Iris pigment epithelial cell (primary cell): ENCODE measurements at places on chromosomes 3 and 15.

DNA sequence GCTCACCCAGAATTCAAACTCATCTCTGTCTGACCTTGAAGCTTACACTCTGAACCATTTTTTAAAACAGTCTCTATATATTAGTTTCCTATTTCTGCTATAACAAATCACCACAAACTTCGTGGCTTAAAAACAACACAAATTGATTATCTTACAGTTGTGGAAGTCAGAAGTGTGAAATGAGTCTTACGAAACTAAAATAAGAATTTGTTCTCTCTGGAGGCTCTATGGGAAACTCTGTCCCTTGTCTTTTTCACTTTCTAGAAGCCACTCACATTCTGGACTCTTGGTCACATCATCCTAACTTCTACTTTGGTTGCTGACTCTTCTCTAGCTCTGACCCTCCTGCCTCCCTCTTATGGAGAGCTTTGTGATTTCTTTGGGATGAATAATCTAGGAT lies 429.3 kb upstream of the THBS1 start:
- DNase-seq = no peak

DNA sequence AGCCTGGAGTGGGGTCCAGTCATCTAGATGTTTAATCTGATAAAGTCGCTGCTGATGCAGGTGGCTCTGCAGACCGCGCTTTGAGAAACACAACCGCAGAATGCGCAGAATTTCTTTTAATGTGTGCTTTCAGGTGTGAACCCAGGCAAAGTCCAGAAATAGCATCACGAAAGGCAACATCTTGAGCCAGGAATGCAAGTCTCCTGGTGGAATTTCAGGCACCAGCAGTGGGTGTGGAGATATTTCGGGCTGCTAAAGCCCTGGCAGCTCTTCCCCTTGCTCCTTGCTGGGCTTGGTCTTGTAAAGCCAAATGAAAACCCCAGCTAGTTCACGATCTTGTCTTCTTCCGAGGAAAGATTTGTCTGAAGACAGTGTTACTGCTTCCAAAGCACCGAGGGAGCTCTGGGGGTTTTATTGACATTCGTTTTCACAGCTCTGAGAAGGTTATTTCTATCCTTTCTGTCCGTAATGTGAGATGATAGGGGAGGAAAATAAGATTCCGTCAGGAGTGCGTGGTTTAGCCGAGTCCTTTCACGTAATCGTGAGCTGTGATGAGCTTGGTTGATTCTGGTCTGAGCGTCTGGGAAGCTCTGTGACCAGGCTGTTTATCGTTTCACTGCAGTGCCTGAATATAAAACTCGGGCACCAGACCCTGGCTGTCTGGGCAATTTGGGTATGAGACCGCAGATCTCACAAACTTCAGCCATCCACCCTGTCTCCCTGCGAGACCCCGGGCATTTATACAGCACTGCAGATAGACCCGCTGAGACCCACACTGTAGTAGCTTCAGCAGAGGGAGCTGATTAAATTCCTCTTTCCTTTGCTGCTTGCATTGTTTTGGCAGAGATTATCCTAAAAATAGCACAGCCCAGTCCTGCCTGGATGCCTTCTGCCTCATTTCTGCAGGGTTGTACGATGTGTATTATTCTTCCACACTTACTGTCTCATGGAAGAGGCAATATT lies 67.0 kb upstream of the SLC25A26 start:
- peak; percentile 50 for DNase-seq

DNA sequence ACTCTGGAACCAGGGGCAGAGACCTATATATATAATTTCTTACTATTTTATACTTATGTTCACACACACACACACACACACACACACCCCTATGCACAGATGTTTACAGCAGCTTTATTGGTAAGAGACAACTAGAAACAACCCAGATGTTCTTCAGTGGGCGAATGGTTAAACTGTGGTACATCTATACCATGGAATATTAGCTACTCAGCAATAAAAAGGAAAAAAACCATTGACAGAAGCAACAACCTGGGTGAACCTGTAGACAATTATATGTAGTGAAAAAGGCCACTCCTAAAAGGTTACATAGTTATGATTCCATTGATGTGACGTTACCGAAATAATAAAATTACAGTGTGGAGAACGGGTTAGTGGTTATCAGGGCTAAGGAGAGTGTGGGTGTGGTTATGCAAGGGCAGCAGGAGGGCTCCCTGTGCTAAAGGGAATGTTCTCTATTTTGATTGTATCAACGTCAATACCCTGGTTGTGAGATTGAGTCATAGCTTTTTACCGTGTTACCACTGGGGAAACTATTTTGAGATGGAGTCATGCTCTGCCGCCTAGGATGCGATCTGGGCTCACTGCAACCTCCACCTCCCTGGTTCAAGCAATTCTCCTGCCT lies 85.5 kb downstream of the FLNB start:
- peak; percentile 96 for DNase-seq

- DNase-seq = no peak
These were observed 5.0 kb upstream of the SNX22 start for GRCh38 chr15:64146520-64146884.

GRCh38 chr3:63863150-63864007 lies at the start of the genes ATXN7 and THOC7:
TSS of gene ATXN7 (plus strand) at chr3:63863867. CDS start at chr3:63912599, 48,732 bp downstream.
TSS of gene THOC7 (minus strand) at chr3:63863805. CDS start at chr3:63863790, 15 bp downstream.
- peak; percentile 67 for DNase-seq

- DNase-seq = no peak
These were observed 20.3 kb downstream of the ACAA1 start for GRCh38 chr3:38116471-38117162.

- peak; percentile 61 for DNase-seq
These were observed 73.8 kb downstream of the SMAD3 start for GRCh38 chr15:67138891-67139855.

GRCh38 chr3:51931756-51932155 lies 9.9 kb downstream of the RRP9 start:
- no peak for DNase-seq

DNA sequence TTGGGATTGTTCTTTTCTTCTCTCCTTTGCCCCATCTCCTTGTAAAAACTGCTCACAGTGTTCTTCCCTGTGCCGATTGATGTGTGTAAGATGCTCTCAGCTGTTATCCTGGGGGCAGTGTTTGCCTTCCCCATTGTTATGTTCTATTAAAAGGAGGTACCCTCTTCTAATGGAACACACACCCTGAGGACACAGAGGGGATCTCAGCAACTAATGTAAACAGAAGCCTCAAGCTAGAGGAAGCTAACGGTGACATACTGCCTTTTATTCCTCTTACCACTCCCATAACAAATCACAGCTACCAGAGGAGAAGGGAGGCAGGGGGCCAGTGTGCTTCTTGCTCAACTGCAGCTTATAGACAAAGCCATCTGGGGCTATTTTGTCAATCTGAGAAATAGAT lies 2.2 kb downstream of the TAGLN3 start:
- no peak for DNase-seq

GRCh38 chr15:74050127-74050526 lies 32.2 kb downstream of the GOLGA6A start:
- no peak for DNase-seq
